CD4-positive, alpha-beta memory T cell (primary cell): ENCODE measurements at places on chromosomes 7 and 10. TPM values are rescaled to one million over a fixed set of nuclear protein-coding genes. Genes with fewer than 3 reads are reported as not detected.

DNA sequence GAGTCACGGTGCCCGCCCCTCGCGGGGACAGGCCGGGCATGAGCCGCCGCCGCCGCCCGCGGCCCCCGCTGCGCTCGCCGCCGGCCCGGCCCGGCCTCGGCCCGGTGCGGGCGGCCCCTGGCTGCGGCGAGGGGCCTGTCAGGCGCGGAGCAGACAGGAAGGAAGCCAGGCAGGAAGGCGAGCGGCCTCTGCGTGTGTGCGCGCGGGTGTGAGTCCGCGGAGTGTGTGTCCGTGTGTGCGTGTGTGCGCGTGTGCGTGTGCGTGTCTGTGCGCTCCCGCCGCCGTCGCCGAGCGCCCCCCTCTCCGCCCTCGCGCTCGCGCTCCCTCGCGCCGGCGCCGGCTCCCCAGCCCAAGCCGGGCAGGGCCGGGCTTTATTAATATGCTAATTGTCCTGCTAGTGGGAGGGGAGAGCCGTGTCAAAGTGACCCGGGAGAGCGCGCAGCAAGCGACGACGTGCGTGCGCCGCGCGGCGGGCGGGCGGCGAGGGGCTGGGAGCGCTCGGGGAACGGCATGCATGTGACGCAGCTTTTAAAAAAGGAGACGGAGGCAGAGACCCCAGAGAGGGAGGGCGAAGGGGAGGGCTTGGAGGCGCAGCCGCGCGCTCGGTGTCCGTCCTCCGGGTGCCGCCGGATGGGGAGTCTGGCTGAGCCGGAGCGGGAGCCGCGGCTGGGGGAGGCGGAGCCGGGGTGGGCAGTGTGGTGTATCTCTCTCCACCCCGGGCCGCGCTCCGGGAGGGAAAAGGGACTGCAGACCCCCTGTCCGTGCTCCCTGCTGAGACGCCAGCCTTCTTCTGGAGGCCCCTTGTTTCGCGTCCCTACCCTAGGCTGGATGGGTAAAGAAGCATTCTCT is at the start of gene LDB1:
TSS of gene LDB1 (minus strand) at position 227 of the 849 bp plus-strand sequence. CDS start 258 bp downstream, outside the sequence.
- DNase-seq, result peak; percentile 77
- peaks cover 49% of the 10 kb centered on the region for H3K4me1 ChIP-seq
- peak within 1 kb of the TSS; percentile 90 for H3K27ac ChIP-seq
- no peaks in the 10 kb centered on the region for H3K27me3 ChIP-seq

DNA sequence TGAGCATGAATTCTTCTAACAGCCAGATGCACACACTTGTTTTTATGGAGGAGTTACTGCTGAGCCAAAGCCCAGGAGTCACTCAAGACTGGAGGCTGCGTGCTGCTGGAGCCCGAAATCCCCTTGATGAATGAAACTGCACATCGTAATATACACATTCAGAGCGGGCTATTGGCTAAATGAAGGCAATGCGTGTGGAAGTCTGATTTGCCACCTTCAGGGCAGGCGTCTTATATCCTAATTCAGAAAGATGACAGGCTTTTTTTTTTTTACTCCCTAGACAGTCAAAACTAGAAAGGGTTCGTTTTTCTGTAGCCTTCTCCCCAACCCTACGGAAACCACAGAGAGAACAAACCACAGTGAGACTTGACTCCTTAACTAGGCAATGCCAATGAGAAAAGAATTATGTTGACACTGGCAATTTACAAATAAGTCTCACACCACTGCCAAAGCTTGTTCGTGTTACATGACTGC is 227.2 kb upstream of the KLF14 start:
- H3K4me3 ChIP-seq, result peak overlapping the region; percentile 27
- H3K27ac ChIP-seq, result peak overlapping the region; percentile 93
- peaks cover under 1% of the 10 kb centered on the region for H3K36me3 ChIP-seq
- no peaks in the 10 kb centered on the region for H3K27me3 ChIP-seq

GRCh38 chr7:138120140-138120827 is 44.0 kb downstream of the AKR1D1 start:
- no peaks in the 10 kb centered on the region for H3K27me3 ChIP-seq
- no peak overlapping the region for H3K4me3 ChIP-seq
- no peak overlapping the region for H3K27ac ChIP-seq
- H3K36me3 ChIP-seq, result no peaks in the 10 kb centered on the region
- no peak for DNase-seq

DNA sequence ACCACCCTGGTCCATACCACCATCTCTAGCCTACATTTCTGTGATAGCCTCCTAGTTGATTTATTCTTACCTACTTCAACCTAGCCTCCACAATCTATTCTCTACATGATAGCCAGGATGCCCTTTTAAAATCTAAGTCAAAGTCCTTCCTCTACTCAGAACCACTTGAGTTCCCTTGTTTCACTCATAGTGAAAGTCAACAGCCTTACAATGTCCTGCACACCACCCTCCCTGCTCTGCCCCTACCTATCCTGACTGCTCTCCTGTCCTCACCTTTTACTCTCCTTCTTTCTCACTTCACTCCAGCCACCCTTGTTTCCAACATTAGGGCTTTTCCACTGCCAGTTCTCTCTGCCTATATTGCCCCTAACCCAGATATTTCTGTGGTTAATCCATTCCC is 146.7 kb downstream of the GRM3 start:
- H3K27me3 ChIP-seq, result no peaks in the 10 kb centered on the region
- no peaks in the 10 kb centered on the region for H3K36me3 ChIP-seq
- no peaks in the 10 kb centered on the region for H3K4me1 ChIP-seq
- no peak for DNase-seq

- peak; percentile 22 for DNase-seq
- H3K27ac ChIP-seq, result no peak overlapping the region
- no peaks in the 10 kb centered on the region for H3K4me1 ChIP-seq
- no peak overlapping the region for H3K4me3 ChIP-seq
- H3K27me3 ChIP-seq, result no peaks in the 10 kb centered on the region
- H3K36me3 ChIP-seq, result no peaks in the 10 kb centered on the region
Observed at GRCh38 chr10:61140765-61141392, 196.9 kb upstream of the RHOBTB1 start.

DNA sequence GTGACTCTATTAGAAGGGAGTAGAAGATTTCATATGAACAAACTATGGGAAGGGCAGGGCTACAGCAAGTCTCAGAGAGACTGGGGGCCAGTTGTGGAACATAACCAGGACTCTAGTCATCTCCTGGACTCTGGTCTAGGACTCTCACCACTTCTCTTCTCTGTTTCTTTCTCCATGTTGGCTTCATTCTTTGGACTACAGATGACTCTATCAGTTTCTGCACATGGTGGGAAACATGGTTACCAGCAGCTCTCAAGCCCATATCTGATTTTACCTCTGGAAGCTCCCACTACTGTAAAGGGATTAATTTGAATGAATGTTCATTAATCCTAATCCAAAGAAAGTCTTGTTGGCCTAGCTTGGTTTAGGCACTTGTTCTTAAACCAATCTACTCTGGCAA is 84.7 kb downstream of the LRGUK start:
- no peak for DNase-seq
- no peaks in the 10 kb centered on the region for H3K36me3 ChIP-seq
- H3K27ac ChIP-seq, result no peak overlapping the region
- H3K4me3 ChIP-seq, result no peak overlapping the region
- no peaks in the 10 kb centered on the region for H3K4me1 ChIP-seq
- no peaks in the 10 kb centered on the region for H3K27me3 ChIP-seq

GRCh38 chr10:42933448-42934340 is 143.2 kb upstream of the RET start:
- DNase-seq, result peak; percentile 20
- no peak overlapping the region for H3K27ac ChIP-seq
- no peak overlapping the region for H3K4me3 ChIP-seq
- no peaks in the 10 kb centered on the region for H3K4me1 ChIP-seq
- no peaks in the 10 kb centered on the region for H3K36me3 ChIP-seq
- no peaks in the 10 kb centered on the region for H3K27me3 ChIP-seq

GRCh38 chr7:29381206-29382094 is 182.2 kb upstream of the PRR15 start:
- no peaks in the 10 kb centered on the region for H3K27me3 ChIP-seq
- no peak overlapping the region for H3K4me3 ChIP-seq
- H3K4me1 ChIP-seq, result no peaks in the 10 kb centered on the region
- H3K27ac ChIP-seq, result no peak overlapping the region
- DNase-seq, result no peak
- H3K36me3 ChIP-seq, result no peaks in the 10 kb centered on the region

DNA sequence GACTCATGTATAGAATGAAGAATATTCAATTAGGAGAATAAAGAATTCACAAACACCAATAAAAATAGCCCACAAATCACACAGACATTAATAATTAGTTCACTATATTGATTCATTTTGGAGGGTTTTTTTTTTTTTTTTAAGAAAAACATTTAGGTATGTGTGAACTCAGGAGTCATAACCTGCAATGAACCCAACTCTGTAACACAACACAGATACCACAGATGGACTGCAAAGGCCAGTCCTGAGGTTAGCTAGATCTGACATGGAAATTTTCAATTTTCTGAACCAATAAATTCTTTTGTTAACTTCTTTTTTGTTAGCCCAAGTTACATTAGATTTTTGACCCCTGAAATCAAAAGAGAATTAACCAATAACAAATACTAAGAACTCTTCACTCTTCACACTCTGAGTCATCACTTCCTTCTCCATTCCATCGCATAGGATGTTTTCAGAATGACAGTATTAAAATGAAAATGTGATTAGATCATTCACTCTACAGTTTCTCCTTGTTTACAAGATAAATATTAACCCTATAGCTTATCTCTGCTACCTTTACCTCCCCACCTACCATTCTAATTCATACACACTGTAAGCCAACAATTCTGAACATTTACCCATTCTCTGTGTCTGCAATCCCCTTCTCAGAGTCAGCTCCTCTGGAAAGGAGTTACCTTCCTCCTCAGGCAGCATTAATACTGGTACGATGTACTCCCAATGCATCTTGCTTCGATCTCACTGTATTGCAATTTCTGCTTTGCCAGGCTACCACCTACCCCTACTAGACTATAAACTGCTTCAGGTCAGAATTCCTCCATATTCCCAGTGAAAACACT is 141.5 kb downstream of the LRRN3 start:
- H3K27me3 ChIP-seq, result no peaks in the 10 kb centered on the region
- no peak for DNase-seq
- H3K4me3 ChIP-seq, result no peak overlapping the region
- no peaks in the 10 kb centered on the region for H3K36me3 ChIP-seq
- no peak overlapping the region for H3K27ac ChIP-seq

DNA sequence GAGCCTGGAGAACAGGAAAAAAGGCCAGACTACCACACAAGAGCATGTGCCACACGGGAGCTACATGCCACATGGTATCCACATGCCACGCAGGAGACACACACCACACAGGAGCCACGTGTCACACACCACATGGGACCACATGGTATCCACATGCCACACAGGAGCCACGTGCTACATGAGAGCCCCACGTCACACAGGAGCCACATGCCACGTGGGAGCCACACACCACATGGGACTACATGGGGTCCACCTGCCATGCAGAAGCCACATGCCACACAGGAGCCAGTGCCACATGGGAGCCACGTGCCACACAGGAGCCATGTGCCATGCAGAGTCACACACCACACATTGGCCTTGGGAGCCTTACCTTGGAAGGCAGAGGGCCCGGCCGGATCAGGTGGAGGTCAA is 244.4 kb upstream of the PPP2R2D start:
- DNase-seq, result no peak
- no peaks in the 10 kb centered on the region for H3K36me3 ChIP-seq
- H3K4me1 ChIP-seq, result no peaks in the 10 kb centered on the region
- no peak overlapping the region for H3K27ac ChIP-seq
- H3K27me3 ChIP-seq, result no peaks in the 10 kb centered on the region
- no peak overlapping the region for H3K4me3 ChIP-seq

- H3K4me1 ChIP-seq, result no peaks in the 10 kb centered on the region
- no peak overlapping the region for H3K27ac ChIP-seq
- no peaks in the 10 kb centered on the region for H3K36me3 ChIP-seq
- DNase-seq, result no peak
Observed at GRCh38 chr7:22427104-22427503, 70.2 kb upstream of the RAPGEF5 start.

DNA sequence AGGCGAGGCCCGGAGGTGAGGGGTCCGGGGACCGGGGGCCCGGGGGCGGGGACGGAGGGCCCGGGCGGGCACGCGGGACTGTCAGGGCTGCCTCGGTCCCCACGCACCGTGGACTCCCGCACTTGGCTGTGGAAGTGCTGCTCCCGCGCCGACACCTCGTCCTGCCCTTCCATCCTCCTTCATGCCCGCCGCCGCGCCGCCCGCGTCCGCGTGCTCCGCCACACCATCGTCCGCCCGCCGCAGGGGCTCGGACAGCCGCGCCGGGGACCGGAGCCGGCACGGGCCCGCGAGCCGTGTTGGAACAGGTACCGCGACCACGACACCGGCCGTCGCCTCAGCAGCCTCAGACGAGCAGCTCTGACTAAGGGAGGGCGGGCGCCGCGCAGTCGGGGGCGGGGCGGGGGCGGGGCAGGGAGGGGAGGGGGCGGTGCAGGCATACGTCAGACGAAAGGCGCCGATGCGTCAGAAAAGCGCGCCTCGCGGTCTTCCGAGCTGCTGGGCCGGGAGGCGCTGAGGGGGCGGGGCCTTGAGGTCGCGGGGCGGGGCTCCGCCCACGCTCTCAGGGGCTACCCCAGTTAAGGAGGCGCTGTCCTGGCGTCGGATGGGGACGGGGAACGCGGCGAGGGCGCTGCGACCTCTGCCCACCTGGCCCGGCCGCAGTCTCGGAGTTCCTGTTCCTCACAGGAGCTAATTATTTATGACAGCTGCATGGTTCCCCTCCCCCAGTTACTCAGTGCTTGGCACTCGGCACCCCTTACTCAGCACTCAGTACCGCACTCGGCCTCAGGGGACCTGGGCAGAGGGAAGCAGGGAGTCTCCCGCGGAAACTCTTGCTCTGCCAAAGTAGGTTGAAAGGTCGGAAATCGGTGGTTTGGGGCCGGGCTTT is at the start of gene LMBR1:
TSS of gene LMBR1 (minus strand) at position 363 of the 886 bp plus-strand sequence. CDS start at position 173, 190 bp downstream.
- no peaks in the 10 kb centered on the region for H3K36me3 ChIP-seq
- peaks cover 31% of the 10 kb centered on the region for H3K4me1 ChIP-seq
- H3K27me3 ChIP-seq, result no peaks in the 10 kb centered on the region
- peak within 1 kb of the TSS; percentile 79 for H3K27ac ChIP-seq

DNA sequence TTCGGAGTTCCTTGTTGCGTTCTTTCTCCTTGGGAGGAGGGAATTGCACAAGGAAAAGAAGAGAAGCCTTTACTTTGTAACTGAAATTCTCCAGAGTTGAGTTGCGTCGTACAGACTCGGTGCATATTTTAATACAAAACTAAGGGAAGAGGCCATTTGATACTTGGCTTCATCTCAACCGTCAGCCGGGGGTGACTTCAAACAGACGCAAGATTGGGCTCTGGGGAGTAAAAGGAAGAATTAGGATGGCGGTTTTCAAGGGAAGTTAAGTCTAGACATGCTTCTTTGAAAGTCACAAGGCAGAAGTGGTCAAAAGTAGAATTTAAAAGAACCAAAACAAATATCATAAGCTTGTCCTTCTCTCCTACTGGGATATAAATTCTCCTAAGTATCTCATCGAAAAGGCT is 1.6 kb downstream of the PRR15 start:
- H3K27me3 ChIP-seq, result peaks cover 16% of the 10 kb centered on the region
- no peak for DNase-seq
- no peak overlapping the region for H3K27ac ChIP-seq
- H3K4me3 ChIP-seq, result no peak overlapping the region
- no peaks in the 10 kb centered on the region for H3K36me3 ChIP-seq
- H3K4me1 ChIP-seq, result peaks cover 14% of the 10 kb centered on the region

GRCh38 chr10:30818854-30819253 is 189.3 kb upstream of the LYZL2 start:
- no peak overlapping the region for H3K4me3 ChIP-seq
- H3K27me3 ChIP-seq, result no peaks in the 10 kb centered on the region
- no peak for DNase-seq
- no peak overlapping the region for H3K27ac ChIP-seq

Gene EFCAB10
- total RNA-seq, result 0.47 TPM

Gene NANOS1
- total RNA-seq, result 0.49 TPM

Gene TAS2R41
- 0.61 TPM for total RNA-seq

Gene TUBB8
- total RNA-seq, result not detected
